ENCODE measurements at places on chromosomes 16 and 17. TPM values are rescaled to one million over a fixed set of nuclear protein-coding genes. Genes with fewer than 3 reads are reported as not detected.

OR4D1 gene
- total RNA-seq = not detected

MRPL10 gene
- total RNA-seq = 27.3 TPM

PMFBP1 gene
- total RNA-seq = 0.47 TPM

KRTAP2-2 gene
- not detected for total RNA-seq

OTOP2 gene
- total RNA-seq = not detected

LPCAT2 gene
- total RNA-seq = 30.9 TPM

TMEM114 gene
- not detected for total RNA-seq

CD300E gene
- 3.2 TPM for total RNA-seq

CBFA2T3 gene
- total RNA-seq = 8.9 TPM

BAIAP3 gene
- 2.6 TPM for total RNA-seq

C16orf89 gene
- 67.0 TPM for total RNA-seq

KRT24 gene
- total RNA-seq = not detected

ARHGDIG gene
- 1.0 TPM for total RNA-seq

DNAJC7 gene
- 82.0 TPM for total RNA-seq

ASPA gene
- 7.1 TPM for total RNA-seq

ZNF771 gene
- 6.0 TPM for total RNA-seq

CCL4 gene
- total RNA-seq = 62.0 TPM

DNAI2 gene
- total RNA-seq = not detected

PIK3R6 gene
- total RNA-seq = 2.4 TPM

RHOT2 gene
- 75.9 TPM for total RNA-seq
